ENCODE measurements at places on chromosomes 2 and 18.

GRCh38 chr2:12318427-12319057, 398.2 kb upstream of the TRIB2 start:
- no peak for DNase-seq

- DNase-seq = no peak
These were observed 806.8 kb downstream of the PLCL1 start for GRCh38 chr2:198611201-198611600.

- DNase-seq = no peak
These were observed 48.7 kb upstream of the NBEAL1 start for GRCh38 chr2:202965810-202966460.

DNA sequence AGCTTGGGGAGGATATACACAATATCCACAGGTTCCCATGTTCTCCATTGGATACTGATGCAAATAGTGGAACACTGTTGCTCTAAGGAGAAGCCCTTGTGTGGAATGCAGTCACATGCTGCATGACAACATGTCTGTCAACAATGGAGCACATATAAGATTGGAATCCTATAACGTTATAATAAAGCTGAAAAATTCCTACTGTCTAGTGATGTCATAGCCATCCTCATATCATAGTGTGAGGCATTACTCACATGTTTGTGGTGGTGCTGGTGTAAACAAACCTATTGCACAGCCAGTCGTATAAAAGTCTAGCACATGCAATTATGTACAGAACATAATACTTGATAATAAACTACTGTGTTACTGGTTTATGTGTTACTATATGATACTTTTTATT, 394.7 kb downstream of the FBXO15 start:
- DNase-seq = no peak

- DNase-seq = no peak
These were observed 61.7 kb upstream of the RALBP1 start for GRCh38 chr18:9413576-9413975.

DNA sequence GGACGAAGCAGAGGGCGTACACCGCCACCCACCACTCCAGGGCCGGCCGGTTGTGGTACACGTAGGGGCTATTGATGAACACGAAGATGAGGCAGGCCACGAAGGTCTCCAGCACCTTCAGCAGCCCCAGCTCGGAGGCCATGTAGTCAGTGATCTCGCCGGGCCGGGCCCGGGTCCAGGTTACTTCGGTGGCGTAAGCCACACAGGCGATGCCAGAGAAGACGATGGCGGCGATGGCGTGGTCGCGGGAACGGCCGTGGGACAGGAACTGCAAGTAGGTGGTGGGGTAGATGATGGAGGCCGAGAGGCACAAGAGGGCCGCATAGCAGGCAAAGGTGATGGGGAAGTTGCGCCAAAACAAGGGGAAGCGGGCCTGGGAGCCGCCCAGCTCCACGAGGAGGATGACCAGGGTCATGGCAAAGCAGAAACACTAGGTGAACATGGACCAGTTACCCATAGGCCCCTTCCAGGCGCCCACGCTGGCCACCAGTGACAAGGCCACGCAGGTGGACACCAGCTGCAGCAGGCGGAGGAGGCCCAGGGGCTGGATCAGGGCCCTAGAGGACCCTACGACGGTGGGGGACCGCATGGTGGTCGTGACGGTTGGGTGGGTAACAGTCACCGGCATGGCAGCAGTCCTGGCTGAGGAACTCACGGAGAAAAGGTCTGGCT, 128.4 kb upstream of the FAM98A start:
- DNase-seq = no peak

GRCh38 chr18:49071317-49071716, 120.6 kb upstream of the SMAD7 start:
- no peak for DNase-seq

DNA sequence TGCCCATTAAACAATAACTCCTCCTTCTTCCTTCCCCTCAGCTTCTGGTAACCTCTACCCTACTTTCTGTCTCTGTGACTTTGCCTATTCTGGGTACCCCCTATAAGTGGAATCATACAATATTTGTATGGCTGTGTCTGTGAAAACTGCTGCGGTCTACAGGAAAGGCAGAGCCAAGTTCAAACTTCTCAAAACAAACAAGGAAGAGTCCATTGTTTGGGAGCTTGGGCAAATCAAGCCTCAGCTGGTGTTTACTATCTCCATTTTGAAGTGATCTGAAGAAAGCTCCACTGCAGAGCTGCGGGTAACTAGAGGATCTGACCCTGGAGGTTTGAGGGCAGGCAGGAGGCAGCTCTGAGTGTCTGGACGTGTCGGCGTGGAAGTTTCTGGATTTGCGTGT, 48.6 kb upstream of the DAPL1 start:
- no peak for DNase-seq

DNA sequence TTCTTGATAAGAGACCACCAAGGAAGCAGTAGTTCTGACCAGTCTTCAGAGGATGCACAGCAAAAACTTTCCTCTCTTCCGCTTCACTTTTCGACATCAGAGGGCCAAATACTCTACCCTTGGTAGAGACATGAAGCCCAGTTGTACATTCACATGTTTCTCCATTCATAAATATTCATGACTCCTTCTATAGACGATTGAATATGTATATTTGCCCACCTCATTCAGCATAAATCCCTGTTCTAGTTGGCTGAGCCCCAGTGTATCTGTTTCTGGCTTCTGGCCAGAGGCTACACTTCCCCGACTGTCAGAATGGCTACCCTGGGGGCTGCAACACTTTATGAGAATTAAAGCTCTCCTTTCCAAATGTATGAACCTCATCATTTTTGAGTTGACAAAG, 258.5 kb downstream of the ASXL3 start:
- DNase-seq = no peak

- DNase-seq = no peak
These were observed 95.0 kb downstream of the RNF144A start for GRCh38 chr2:7012141-7012764.
